ENCODE measurements at places on chromosomes 6 and 20.

- no peak for DNase-seq
Observed at GRCh38 chr6:154298297-154298696, 58.3 kb downstream of the IPCEF1 start.

GRCh38 chr6:35544769-35545361 is 32.2 kb upstream of the TULP1 start:
- no peak for DNase-seq

DNA sequence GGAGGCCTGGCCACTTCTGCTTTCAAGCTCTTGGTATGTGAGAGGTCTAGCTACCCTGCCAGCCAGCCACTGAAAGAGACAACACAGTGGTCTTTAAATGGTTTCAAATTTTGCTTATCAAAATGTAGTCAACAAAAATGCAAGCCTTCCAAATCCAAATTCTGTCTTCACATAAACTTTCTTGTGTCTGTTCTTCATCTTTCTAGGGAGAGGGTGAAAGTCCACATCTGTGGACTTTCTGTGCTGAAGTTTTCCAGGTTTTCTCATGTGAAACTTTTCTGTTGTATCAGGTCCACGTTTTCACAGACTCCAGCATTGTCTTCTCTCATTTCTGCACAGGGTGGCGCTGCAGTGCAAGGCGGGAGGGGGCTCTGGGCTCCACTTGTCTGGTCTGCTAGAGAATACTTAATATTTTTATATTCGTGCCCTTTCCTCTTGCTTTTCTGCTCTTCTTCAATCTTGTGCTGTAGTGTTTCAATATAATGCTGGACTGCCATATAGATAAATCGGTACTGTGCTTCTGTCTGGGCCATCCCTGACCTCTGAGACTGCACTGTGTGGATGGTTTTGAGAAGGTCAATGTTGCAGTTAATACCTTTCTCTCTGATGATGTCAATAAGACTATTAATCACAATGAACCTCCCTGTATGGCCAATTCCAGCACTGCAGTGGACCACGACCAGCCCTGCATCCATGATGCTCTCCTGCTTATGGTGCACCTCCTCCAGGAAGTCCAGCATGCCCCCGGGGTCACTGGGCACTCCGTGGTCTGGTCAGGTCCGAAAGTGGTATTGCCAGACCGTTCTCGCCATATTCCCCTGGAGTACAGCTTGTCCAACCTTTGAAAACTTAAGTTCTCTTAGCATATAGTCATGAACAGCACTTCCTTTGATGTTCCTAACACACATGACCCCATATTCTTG is 161.6 kb upstream of the TNFAIP3 start:
- DNase-seq, result no peak

GRCh38 chr20:35698298-35699126 is 640 bp downstream of the NFS1 start:
- DNase-seq, result no peak

- DNase-seq, result no peak
Observed at GRCh38 chr6:53899512-53899911, 104.7 kb downstream of the LRRC1 start.

GRCh38 chr6:50147371-50147770 is 97.6 kb upstream of the DEFB112 start:
- no peak for DNase-seq

GRCh38 chr6:134880487-134881190 is 69.3 kb downstream of the ALDH8A1 start:
- no peak for DNase-seq

DNA sequence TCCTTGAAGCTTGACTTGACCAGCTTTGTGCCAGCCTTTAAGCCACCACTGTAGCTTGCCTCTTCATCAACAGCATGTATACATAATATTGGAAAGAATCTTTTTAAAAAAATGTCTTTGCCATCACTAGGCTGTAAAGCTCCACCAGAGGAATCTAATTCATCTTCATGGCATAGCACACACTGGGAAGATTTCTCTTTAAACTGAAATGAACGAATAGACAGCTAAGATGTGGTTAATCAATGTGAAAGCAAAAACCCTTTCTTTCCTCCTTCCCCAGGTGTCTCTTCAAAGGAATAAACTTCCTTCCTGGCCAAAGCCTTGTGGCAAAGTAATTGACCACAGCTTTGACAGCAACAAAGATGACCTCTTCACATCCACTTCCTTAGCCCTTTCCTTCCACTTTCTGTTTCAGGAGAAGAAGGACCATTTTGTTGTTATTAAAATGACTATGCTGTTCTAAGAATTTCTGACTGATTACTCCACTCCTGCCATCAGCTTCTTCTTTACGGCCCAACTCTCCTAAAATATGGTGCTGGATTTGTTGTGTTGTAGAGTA is 428.7 kb upstream of the SOX4 start:
- DNase-seq, result no peak

DNA sequence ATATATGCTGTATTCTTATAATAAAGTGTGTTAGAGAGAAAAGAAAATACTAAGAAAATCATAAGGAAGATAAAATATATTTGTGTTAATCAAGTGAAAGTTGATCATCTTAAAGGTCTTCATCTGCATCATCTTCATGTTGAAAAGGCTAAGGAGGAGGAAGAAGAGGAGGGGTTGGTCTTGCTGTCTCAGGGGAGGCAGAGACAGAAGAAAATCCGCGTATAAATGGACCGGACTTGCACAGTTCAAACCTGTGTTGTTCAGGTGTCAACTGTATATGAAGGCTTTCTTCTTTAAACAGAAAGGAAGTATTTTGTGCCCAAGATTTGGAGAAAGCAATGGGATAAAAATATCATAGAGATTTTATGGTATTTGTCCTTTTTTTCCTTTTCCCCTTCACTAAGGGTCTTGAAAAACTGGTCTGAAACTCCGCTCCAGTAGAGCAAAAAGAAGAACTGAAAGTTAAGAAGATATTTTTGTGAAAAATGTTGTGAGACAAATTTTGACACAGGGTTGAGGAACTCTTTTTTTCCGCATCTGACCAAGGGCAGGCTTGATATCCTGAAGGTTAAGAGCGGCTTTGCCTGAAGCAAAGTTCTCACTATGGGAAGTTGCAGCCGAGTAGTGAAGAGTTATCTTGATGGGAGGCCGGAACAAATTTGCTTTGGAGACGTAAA is 350.7 kb downstream of the LAMA2 start:
- no peak for DNase-seq

- DNase-seq, result no peak
Observed at GRCh38 chr20:46006964-46007363, 1.7 kb upstream of the MMP9 start.

DNA sequence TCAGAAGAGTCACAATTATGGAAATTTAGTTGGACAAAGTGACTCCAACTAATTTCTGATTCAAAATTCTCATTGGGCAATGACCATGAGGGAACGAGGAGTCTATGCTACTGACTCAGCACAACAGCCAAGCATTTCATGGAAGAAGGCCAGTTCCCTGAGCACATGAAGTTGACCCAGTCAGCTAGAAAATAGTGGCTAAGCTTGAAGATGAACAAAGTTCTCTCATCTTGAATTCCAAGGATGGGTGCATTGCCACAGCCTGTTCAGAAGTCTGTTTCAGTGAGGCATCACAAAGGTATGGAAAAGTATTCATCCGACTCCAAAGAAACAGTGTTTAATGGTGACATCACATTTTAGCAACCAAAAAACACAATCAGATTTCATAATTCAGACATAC is 676.9 kb downstream of the HACE1 start:
- no peak for DNase-seq

DNA sequence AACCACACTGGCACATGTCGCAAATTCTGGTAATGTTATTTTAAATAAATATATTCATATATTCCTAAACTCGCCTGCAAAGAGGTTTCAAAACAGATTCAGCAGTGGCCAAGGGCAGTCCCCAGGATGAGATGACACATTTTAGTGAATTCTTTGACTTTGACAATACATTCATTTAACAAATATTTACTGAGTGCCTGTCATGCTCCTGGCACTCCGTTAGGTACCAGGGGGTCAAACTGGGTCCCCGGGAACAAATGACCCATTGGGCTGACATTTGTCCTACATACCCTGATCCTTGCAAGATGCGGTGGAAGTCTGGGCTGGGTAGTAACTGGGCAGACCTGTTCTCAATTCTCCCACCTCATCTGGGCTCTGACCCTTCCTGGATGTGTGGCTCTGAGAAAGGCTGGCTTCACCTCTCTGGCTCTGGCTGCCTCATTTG is 74.9 kb downstream of the FYN start:
- DNase-seq, result no peak

GRCh38 chr6:14518515-14519217 is 401.1 kb downstream of the CD83 start:
- DNase-seq, result no peak

GRCh38 chr6:41547799-41548097 is 1.6 kb downstream of the FOXP4 start:
- DNase-seq, result no peak

DNA sequence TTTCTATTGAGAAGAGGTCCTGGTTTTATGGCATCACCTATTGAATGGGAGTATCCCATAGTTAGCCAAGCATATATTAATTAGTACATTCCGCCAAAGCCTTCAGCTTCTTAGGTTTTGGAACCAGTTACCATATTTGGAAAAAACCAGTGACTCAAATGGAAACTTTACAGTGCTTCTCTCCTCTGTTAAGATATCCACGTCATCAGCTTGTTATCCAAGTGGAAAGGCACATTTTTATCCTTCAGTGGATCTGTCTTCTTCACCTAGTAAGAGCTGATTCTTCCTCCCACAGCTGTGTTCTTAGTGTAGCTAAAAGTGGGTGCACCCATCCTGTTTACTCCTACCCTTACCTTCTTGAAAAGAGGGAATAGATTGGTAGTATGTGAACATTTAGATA is 34.5 kb downstream of the TPD52L1 start:
- no peak for DNase-seq

DNA sequence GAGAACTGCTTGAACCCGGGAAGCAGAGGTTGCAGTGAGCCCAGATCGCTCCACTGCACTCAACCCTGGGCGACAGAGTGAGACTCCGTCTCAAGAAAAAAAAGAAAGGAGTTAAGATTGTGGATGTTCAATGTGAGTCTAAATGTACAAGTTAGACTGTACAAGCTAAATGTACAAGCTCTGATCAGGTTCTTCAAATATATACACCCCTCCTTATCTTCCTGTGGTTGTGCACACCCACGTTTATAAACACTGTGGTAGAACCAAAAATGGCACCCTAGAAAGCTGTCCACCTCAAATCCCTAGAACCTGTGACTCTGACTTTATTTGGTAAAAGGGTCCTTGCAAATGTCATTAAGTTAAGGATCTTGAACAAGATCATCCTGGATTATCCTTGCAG is 11.2 kb upstream of the RANBP9 start:
- no peak for DNase-seq

DNA sequence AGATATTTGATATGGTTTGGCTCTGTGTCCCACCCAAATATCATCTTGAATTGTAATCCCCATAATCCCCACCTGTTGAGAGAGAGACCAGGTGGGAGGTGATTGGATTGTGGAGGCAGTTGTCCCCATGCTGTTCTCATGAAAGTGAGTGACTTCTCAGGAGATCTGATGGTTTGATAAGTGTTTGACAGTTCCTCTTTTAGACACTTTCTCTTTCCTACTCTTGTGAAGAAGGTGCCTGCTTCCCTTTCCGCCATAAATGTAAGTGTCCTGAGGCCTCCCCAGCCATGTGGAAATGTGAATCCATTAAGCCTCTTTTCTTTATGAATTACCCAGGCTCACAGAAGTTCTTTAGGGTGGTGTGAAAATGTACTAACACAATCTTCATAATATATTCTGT is 1404.0 kb upstream of the ADGRB3 start:
- DNase-seq, result no peak

GRCh38 chr6:36594816-36595643 is 868 bp downstream of the SRSF3 start:
- DNase-seq, result no peak

DNA sequence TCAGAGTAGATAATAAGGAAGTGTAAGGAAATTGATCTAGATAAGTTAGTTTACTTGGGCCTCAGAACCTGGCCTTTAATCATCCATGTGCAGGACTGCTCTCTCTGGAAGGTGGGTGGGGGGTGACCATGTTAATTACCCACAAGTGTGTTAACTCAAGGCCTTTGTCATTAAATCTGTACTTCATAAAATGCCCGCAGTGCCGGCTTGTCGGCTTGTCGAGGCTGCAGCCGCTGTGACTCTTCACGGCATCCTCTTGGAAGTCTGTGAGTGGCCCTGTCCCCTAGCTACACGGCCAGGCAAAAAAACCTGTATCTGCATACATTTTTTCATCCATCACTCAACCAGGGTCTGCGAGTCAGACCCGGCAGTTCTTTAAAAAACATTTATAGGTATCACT is 70.9 kb upstream of the ASCC3 start:
- no peak for DNase-seq

- DNase-seq, result no peak
Observed at GRCh38 chr6:111086685-111087084, 618 bp upstream of the SLC16A10 start.

- no peak for DNase-seq
Observed at GRCh38 chr6:7147051-7147671, 39.4 kb downstream of the RREB1 start.

GRCh38 chr20:17995967-17996819 is 27.4 kb downstream of the MGME1 start:
- peak; percentile 31 for DNase-seq

GRCh38 chr6:49054311-49054710 is 408.7 kb downstream of the MMUT start:
- no peak for DNase-seq

GRCh38 chr6:40815731-40816130 is 223.3 kb downstream of the UNC5CL start:
- no peak for DNase-seq

DNA sequence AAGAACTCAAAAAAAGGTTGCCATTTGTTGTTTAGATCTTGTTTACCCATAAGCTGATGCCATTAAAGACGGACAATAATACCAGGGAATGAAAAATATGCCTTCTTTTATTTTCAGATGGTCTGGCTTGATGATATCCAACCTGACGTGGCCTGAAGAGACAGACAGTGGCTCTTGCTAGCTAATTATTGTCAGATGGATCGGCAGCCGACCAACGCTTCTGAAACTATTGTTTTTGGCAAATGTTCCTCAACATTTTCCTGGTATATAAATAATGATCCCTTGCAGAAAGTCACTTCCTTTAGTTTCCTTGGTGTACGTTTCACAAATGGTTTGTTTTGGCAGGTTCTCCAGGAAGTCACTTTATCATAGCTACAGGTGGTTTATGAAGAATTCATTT is 290.9 kb upstream of the TSHZ2 start:
- no peak for DNase-seq

DNA sequence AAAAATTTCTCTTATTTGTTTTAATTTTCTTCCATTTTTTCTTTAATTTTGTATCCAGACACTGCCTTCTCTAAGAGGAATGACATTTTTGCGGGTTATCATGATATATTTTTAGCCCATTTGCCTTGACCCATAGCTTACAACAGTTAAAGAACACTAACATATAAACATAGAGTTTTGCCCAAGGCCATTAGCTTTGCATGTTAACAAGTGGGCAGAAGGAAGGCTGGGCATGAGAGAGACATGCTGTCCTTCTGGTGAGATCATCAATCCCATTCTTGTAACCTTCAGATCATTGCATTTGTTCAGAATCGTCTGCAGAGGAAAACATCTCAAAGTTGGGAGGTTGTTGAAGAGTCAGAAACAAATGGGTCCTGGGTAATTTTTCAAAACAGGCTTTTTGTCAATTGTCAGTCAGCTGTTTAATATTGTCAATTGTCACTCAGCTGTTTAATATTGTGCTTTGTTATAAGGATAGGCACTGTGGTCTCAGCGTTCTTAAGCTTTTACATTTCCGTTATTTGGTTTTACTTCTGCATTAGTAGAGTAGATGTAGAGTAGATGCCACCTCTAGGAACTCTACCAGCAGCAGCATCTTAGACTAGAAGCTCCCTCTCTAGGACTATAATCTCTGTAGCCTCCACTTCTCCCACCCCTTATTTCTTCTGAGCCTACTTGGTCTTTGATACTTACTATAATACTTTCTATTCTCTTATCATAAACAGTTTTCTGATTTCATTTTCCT is 243.1 kb downstream of the ESR1 start:
- no peak for DNase-seq
